ENCODE measurements at places on chromosomes 3 and 15.

DNA sequence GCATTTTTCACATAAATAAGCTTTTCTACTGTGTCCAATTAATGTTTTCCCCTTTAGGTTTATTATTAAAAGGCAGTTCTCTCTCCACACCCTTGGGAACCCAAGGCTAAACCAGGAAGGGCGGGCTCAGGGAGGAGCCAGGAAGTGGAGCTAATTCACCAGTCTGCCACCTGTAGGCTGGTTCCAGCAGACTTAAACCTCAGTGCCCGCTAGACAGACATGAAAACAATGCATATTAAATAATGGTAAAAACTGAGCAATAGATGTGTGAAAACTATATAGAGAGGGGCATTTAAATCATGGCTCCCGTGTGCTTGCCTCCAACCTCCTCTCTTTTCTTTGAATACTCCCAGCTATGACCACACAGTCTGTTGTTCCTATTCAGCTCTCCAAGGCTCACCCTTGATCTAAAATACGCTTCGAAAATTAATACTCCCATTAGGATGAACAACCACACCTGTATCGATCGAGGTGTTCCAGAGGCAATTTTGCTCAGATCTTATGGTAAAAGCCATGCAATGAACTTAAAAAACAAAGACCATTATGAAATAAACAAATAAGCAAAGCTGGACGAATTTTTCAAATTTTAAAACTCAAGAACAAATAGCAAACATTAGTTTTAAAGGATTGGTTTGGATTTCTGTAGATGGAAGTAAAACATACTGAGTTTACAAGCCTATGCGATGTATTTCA is 253.3 kb downstream of the TJP1 start:
- no peak for DNase-seq

- DNase-seq, result no peak
These were observed 12.9 kb downstream of the CRABP1 start for GRCh38 chr15:78353093-78353492.

DNA sequence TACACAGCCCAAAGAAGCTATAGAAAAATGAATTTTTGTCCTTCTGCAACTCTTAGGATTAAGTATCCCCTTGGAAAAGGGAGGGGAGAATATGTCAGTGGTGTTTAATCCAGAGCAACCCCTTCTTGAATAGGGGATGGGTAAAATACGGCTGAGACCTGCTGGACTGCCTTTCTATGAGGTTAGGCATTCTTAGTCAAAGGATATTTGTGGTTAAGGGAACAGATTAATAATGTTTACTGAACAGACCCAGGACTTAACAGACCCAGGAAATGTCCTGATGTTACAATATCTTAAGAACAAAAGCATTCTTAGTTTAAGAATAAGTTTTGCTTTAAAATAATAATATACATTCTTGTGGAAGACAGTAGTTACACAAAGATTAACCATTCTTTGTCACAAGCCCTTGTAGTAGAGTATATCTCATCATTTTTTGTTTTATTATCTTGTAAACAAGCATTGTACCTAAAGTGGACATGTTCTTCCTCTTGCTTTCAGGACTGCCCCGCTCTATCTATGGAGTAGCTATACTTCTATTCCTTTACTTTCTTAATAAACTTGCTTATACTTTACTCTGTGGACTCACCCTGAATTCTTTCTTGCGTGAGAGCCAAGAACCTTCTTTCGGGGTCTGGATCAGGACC is 43.8 kb upstream of the B3GALNT1 start:
- DNase-seq, result no peak

DNA sequence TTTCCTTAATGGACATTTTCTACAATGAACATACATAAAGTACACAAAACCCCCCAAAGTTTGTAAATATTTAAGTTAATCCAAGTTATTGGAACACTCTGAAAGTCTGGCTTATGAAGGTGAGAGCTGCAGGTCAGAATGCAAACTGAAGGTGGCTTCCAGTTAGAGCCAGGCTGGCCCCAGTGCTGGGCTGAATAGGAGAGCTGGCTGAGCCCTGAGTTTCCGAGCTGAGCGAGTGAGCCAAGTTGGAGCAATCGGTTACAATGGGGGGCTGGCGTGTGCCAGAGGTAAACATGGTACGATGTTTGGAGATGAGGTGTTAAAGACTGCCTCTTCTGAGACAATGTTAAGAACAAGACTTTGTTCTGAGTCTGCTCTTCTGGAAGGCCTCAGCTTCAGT is 230.8 kb upstream of the MCTP2 start:
- no peak for DNase-seq

- no peak for DNase-seq
These were observed 87.5 kb downstream of the LRRFIP2 start for GRCh38 chr3:37086918-37087317.

GRCh38 chr3:127867986-127868385 is 45.7 kb upstream of the MGLL start:
- no peak for DNase-seq

DNA sequence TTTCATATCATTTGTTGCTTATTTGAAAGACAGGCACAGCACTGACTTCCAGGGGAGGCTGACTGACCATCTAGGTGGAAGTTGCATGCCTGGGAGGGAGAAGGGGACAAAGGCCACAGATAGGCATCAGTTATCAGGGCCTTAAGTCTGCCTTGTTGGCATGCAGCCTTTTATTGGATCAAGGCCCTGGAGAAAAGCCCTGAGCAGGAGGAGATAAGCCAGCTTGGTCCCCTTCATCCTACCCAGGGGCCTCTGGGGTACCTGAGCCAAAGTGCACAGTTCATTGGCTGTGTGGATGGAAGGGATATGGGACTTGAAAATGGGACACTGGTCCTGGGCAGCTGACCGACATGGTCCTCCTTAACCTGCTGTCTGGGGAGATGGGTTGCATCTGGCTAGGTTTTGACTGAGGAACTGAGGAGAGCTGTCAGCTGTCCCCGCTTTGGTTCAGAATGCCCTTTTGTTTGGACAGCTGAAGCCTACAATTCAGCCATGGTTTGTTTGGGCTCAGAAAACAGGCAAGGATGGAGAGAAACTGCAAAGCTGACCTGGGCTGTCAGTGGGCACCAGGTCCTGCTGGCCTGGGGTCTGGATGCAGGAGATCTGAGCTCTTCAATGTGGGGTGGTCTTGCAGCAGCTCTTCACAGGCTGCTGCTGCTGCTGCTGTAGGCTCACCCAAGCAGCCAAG is 60.0 kb downstream of the FLNB start:
- DNase-seq, result no peak

- DNase-seq, result no peak
These were observed 8.4 kb upstream of the KLHL24 start for GRCh38 chr3:183626877-183627594.

GRCh38 chr3:169242708-169243513 is 420.6 kb downstream of the MECOM start:
- no peak for DNase-seq

GRCh38 chr15:68897016-68897415 is 33.3 kb upstream of the SPESP1 start:
- no peak for DNase-seq

GRCh38 chr15:57662091-57662744 is 44.3 kb upstream of the POLR2M start:
- no peak for DNase-seq

GRCh38 chr3:67031986-67032385 is 33.9 kb downstream of the KBTBD8 start:
- no peak for DNase-seq

GRCh38 chr15:90414408-90415028 is 26.5 kb downstream of the IQGAP1 start:
- peak; percentile 43 for DNase-seq

DNA sequence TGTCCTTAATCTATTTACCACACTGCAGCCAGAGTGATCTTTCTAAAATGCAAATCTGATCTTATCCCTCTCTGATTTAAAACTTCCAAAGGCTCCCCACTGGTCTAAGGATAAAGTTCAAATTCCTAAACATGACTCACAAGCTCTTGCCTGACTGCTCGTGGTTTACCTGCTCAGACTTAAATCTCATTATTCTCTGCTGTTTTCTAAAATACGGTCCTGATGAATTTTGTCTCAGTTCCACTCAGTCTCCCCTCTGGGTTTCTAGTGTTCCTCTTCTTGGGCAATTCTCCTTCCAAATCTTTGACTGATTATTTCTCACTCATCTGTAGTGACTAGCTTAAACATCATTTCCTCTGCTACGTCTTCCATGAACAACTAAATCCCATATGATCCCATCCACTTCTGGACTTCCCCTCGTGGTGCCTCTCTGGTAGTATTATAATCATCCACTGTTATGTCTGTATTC is 108.3 kb downstream of the P3H2 start:
- no peak for DNase-seq

DNA sequence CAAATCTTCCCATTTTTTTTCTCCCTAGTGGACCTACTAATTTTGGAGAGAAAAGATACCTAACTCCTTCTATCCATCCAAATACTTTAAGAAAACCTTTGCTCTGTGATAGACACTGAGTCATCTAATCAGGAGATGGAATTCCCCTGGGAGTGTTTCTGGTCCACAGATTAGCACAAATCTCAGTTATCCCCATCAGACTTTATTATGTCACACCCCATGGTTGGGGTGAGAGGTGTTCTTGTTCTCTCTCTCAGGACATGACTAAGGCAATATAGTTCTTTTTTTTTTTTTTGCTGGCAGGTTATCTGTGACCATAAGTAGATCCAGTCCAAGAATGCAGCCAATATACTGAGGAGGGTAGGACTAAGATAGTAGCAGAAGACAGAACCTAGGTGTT is 15.8 kb downstream of the SLC9A9 start:
- no peak for DNase-seq

DNA sequence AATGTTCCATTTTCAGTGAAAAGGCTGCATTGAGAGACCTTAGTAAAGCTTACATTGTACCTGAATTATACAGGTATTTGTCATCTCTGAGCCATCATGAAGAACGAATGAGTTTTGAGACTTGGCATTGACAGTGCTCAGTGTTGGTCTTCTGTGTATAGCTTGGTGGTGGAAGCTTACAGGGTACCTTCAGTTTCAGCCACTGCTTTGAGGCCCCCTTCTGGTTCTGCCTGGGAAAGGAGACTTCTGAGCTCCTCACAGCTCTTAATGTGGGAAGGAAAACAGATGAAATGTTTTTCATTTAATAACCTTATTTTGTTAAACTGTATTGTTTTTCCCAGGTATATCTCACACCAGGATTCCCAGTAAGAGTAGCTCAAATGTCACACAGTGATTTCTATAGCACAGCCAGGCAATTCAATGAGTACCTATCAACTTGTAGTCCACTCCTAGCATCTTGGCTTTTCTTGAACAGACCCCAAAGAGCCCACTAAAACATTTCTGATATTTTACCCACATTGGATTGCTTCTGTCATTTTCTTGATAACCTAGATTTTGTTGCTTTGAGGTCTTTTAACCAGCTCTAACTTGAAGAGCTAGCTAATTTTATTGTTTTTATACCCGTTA is 5.6 kb downstream of the SERPINI1 start:
- DNase-seq, result peak; percentile 10

DNA sequence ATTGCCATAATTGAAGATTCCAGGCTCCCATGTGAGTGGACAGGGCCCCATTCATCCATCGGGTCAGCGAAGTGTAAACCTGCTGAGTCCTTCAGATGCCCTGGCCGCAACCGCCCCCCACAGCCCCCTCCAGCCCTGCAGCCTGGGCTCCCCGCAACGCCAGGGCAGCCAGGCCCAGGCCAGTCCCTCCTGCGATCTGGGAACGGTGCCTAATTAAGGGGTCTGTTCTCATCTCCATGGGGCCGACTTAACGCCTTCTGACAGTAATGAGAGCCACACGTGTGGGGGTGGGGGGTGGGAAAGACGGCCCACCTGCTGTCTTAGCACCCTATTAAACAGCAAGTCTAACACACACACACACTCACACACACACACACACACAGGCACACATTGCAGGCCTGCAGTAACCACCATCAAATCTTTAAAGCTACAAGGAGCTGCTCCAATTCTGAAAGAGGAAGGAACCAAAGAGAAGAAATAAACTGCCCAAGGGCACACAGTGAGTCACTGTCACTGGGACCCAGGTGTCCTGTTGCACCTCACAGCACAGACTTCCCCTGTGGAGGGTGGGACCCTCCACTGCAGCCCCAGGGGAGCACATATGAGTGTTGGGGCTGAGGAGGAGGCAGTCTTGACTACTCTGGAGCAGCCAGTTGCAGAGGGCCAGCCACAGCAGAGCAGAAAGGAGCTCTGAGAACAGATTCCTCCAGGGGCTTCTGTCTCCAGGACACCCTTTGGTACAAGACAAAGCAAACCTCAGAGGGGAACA is 31.8 kb upstream of the HES1 start:
- DNase-seq, result no peak

- no peak for DNase-seq
These were observed 12.4 kb downstream of the RETNLB start for GRCh38 chr3:108744762-108745161.

GRCh38 chr3:63791974-63792373 is 27.1 kb upstream of the C3orf49 start:
- DNase-seq, result peak; percentile 39

Measured in skeletal muscle cell (primary cell).